ENCODE measurements at places on chromosomes 1 and 21.

DNA sequence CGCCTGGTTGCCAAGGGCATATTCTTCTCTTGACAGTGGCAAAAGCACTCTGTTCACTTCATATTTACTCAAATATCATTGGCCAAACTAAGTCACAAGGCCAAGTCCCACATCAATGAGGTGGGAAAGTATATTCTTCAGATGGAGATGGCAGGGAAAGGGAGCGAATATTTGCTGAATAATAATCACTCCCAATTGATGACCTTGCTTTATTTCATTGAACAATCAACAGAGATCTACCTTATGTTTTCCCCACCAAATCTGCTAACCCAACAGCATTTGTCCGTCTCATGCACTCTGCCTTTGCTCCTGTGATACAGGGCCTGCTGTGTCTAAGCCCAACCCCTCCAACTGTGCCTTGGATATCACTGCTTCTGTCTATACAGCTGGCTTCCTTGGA lies 45.2 kb upstream of the PCP4 start:
- DNase-seq: no peak

- DNase-seq: no peak
These were observed 48.2 kb downstream of the CYP2J2 start for GRCh38 chr1:59878370-59878769.

GRCh38 chr1:27111626-27112573 lies 43.0 kb downstream of the SLC9A1 start:
- peak; percentile 100 for DNase-seq

GRCh38 chr21:14943616-14944015 lies 121.2 kb downstream of the NRIP1 start:
- DNase-seq: no peak

- no peak for DNase-seq
These were observed 21.9 kb upstream of the NEK2 start for GRCh38 chr1:211697356-211697755.

- DNase-seq: no peak
These were observed 72.9 kb downstream of the C1orf87 start for GRCh38 chr1:60000625-60001024.

DNA sequence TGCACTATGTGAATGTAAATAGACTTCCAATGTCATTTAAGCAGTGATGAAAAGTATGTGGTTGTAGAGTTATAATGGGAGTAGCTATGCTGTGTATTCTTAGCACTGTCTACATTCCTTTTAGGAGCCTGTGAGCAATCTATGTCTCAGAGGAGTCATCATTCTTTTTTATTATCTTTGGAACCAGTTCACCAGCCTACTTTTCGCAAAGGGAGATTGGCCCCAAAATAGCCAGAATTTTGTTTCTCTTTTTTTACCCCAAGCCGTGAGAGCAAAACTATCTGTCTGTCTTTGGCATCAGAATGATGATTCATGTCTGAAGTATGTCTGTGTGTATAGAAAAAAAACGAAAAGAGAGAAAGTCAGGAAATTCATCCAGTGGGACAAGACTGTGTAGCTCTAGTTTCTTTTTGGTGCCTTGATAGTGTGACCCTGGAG lies 44.2 kb downstream of the OSBPL9 start:
- DNase-seq: peak; percentile 85

GRCh38 chr21:39009587-39010225 lies 173.5 kb downstream of the PSMG1 start:
- DNase-seq: no peak

- DNase-seq: no peak
These were observed 37.4 kb upstream of the NTPCR start for GRCh38 chr1:232912845-232913580.

DNA sequence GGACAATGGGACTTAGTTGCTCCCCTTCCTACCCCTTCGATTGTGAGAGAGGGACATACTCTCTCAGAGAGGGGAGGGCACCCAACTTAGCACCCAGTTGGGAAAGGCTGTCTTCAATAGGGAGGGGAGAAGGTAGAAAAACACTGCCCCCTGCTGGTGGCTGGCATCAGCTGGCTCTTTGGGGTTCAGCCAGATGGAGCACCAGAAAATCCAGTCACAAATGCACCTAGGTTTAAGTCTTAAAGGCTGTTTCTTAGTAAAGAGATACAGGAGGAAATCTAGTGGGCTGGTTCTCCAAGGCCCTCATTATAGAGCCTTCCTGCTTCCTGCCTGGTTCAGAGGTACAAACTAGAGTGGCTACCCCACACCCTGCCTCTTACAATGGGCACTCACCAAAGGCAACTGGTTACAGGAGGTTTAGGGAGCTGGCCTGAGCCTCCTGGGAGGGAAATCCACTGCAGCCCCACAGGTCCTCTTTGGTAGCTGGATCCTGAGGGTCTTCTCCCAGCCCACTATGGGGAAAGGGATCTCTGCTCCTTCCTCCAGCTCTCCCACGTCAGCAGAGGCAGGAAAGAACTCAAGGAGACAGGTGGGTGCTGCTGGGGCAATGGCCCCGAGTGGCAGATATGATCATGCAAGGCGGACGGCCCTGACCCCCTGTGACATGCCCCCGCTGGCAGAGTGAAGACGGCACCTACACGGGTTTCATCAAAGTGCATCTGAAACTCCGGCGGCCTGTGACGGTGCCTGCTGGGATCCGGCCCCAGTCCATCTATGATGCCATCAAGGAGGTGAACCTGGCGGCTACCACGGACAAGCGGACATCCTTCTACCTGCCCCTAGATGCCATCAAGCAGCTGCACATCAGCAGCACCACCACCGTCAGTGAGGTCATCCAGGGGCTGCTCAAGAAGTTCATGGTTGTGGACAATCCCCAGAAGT lies 28.3 kb downstream of the EIF2D start:
- peak; percentile 30 for DNase-seq

DNA sequence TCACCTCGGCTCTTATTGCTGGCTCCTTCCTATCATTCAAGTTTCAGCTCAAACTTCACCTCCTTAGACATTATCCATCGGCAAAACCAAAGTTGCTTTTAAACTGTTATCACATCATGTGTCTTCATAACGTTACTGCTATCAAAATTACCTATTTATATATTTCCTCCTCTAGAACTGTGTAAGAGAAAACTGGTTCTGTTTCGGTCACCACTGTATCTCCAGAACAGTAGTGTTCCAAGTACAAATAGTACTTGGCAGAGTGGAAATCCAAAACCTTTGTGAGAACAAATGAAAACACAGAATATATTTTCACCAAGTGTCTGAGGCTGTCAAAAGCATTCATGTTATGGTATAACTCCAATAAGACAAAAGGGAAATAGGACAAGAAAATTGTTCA lies 9.1 kb downstream of the ZRANB2 start:
- DNase-seq: no peak

DNA sequence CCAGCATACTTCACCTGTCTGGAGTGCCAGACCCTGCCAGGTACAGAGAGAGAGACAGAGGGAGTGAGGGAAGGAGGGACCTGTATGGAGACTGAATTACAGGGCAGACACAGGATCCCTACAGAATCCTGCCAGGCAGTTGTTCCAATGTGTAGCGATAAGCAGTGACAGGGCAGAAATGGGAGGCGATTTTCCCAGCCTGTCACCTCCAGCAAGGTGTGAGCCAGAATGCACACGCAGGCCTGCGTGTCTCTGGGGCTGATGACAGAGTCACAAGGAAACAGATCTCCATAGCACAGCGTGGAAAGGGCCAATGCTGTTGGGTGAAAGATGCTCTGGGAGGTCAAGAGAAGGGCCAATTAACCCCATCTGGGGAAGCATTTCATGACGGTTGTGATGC lies 111.3 kb downstream of the HIVEP3 start:
- DNase-seq: no peak

DNA sequence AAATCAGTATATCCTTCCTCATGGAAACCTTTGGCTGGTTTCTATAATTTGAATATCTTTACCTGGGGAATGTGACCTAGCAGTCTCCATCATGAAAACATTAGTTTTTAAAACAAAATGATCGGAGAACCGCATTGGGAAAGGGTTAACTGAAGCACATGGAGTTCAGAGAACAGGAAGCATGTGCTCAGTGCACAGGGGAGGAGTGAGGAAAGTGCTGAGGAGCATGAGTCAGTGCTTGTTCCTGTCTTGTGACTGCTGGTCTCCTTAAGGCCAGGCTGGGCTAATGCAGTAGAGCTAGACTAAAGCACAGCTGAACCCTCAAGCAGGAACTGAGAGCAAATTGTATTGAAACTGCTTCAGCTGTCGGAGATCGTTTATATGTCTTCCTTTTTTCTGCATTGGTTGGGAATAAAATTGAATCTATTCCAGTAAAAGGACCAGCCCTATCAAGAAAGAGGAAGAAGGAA lies 5.8 kb downstream of the IFI16 start:
- peak; percentile 82 for DNase-seq

Measured in foreskin keratinocyte (primary cell).